ENCODE measurements at places on chromosomes 4 and X.

DNA sequence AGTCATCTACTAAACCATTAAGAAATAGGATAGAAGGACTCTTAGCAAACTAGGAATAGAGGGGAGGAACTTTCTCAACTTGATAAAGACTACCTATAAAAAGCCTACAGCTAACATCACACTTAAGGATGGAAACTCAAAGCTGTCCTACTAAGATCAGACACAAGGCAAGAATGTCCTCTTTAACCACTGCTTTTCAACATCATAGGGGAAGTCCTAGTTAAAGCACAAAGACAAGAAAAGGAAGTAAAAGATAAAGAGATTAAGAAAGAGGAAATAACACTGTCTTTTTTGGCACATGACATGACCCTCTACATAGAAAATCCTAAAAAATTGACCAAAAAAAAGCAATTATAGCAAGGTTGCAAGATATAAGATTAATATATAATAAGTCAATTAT is 136.6 kb downstream of the FBXW7 start:
- no peak for DNase-seq

GRCh38 chr4:152537881-152538280 is 2.0 kb upstream of the FBXW7 start:
- DNase-seq = no peak

GRCh38 chrX:349702-350101 is 31.1 kb upstream of the GTPBP6 start:
- no peak for DNase-seq

DNA sequence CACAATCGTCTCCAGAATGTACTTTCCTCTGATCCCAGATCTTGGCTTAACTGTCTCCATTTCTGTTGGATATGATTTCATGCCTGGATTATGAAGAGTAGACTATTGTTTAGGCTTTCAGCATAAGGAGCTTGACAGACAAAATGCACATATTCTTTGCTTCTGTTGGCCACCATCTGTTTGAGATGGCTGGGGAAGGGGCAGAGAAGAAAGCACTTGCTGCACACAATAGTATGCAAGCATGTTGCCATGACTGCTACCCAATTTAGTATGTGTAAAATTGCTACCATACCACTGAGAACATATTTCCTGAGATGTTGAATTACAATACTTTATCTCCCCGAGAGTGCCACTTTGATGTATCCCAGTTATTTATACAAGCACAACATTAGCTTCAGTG is 127.9 kb upstream of the BMPR1B start:
- DNase-seq = no peak

GRCh38 chr4:60611762-60612496 is 588.2 kb upstream of the ADGRL3 start:
- peak; percentile 55 for DNase-seq

- no peak for DNase-seq
These were observed 13.3 kb downstream of the CYP4V2 start for GRCh38 chr4:186204686-186205085.

DNA sequence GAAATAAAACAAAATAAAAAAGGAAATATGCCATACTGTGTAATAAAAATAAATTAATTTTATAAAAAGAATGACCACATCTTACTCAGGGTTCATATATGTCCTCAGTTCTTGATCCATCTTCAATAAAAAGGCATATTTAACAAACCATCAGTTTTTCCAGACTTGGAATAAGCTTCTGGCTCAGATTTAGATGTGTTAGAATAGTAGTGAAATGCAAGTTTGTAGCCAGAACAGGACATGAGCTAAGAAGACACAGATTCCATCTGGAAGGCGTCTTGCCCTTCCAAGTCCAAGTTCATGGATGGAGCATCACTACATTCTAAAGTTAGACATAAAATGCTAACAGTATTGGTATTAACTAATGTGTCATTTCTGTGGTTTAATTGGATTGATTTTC is 10.3 kb upstream of the LSM6 start:
- DNase-seq = no peak

- no peak for DNase-seq
These were observed 134.2 kb downstream of the SHROOM3 start for GRCh38 chr4:76569225-76569624.

DNA sequence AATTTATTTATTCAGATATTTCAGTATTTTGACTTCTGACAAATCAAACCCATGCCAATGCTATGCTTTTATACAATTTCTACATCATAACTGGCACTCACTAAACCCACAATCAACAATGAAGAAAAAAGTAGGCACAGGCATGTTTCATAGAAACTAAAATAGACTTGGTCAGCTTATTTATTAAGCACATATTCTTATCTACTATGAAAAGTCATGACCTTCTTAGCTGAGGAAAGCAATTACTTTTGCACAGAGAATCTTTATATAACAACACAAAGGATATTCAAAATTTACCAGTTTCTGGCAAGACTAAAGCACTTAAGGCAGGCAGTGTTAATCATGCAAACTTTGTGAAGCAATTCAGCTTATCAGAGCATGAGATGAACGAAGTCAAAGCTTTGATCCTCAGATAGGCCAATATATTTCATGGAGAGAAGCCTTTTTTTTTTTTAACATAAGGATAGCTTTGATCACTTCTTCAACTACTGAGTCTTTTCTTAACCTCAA is 490.6 kb downstream of the INPP4B start:
- no peak for DNase-seq

- DNase-seq = peak; percentile 5
These were observed 6.4 kb upstream of the VAMP7 start for GRCh38 chrX:155874571-155875244.

GRCh38 chr4:186190581-186191199 is 677 bp upstream of the CYP4V2 start:
- DNase-seq = peak; percentile 50

GRCh38 chr4:121551881-121552280 is 144.9 kb downstream of the ANXA5 start:
- no peak for DNase-seq

DNA sequence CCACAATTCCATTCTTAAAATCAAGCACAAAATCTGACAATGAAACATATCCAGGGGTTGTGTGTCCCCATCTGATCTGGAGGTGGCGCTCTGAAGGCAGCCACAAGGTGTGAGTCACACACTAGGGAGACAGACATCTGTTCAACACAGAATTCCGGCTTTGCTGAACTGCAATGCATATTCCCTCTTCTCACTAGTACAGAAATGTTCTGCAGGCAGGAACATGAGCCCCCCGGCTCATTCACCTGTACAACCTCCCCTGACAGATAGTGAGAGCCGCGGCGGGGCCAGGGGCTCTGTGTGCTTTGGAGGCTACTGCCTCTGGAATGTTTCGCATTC is 41.9 kb downstream of the WDR1 start:
- peak; percentile 64 for DNase-seq

GRCh38 chrX:47576021-47576898 is 6.0 kb upstream of the TIMP1 start:
- DNase-seq = no peak

- peak; percentile 73 for DNase-seq
These were observed 13.7 kb downstream of the BCORL1 start for GRCh38 chrX:129996120-129996519.

- DNase-seq = no peak
These were observed 890 bp upstream of the FREM3 start for GRCh38 chr4:143701365-143701764.

DNA sequence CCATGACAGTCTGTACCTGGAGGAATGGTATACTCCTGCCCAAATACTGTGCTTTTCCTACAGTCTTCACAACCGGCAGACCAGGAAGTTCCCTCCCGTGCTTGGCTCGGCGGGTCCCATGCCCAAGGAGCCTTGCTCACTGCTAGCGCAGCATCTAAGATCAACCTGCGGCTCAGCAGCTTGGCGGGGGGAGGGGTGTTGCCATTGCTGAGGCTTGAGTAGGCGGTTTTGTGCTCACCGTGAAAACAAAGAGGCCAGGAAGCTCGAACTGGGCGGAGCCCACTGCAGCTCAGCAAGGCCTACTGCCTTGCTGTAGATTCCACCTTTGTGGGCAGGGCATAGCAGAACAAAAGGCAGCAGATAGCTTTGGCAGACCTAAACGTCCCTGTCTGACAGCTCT is 152.7 kb downstream of the TEX11 start:
- DNase-seq = no peak

GRCh38 chr4:155522201-155522600 is 144.4 kb upstream of the GUCY1A1 start:
- DNase-seq = no peak

DNA sequence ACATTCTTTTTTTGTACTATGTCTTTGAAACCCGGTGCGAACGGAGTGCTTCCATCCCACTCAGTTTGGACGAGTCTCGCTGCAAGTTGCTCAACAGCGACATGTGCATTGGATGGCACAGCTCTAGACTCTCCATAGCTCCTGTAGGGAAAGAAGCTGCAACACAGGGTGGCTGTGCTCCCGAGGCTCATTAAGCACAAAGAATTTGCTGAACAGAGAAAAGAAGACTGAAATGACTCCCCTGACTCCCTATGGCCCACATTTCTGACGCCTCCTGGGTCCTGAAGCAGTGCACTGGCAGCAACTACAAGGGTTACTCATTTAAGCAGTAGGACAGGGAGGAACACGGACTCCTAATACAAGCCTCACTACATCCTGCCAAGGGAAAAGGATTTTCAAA is 127.4 kb downstream of the SH3RF1 start:
- DNase-seq = no peak

- DNase-seq = no peak
These were observed 401.8 kb downstream of the PRDM5 start for GRCh38 chr4:120520761-120521160.

GRCh38 chr4:15562114-15562513 is 92.4 kb downstream of the CC2D2A start:
- no peak for DNase-seq
